ENCODE measurements at places on chromosomes 7 and 10. TPM values are rescaled to one million over a fixed set of nuclear protein-coding genes. Genes with fewer than 3 reads are reported as not detected.

The SPDYE16 gene
- 0.90 TPM for total RNA-seq

The AGMO gene
- 0.20 TPM for total RNA-seq

The TMED4 gene
- total RNA-seq, result 78.3 TPM

The SEMA3E gene
- 11.9 TPM for total RNA-seq

- DNase-seq, result no peak
These were observed 53.7 kb upstream of the LBX1 start for GRCh38 chr10:101282947-101283346.

DNA sequence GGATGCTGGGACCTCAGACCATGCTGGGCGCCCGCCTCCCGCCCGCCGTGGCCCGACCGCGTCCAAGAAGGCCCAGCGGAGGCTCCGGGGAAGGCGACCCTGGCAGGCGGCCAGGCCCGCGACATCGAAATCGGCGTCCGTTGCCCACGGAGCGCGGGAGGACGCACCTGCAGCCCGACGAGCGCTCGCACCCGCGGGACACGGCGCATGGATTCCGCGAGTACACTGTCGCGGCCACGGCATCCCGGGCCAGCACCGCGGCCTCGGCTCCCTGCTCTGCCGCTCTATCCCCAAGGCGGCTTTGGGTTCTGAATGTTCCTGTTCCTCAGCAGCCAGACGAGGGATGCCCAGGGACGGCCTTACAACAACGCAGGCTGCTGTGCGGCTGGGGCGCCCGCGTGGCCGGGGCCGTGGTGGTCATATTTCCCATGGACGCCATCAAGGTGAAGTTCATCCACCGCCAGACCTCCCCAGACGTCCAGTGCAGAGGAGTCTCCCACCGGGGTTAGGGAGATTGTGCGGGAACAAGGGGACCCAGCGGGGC lies 67.5 kb upstream of the ZNF722 start:
- no peak for DNase-seq

DNA sequence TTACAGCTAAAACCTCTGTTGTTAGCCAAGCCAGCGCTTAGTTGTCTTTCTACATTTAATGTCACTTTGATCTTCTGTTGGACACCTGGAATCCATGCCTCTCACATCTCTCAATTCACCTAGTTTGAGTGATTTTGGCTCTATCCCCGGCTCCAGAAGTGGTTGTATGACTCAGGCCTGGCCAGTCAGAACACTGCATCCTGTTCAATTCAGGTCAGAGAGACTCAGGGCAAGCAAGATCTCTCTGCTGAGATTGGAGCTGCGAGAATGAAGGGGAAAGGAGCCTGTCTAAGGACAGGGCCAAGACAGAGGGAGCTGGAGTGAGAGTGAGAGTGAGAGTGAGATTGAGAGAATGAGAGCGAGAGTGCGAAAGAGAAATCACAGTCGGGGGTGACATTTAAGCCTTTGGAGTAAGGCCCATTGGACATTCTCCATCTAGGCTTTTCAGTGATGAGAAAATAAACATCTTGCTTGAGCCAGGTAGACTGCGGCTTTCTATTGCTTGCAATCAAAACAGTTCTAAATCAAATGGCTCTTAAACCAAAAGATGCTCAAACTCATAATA lies 83.3 kb upstream of the DYNC1I1 start:
- no peak for DNase-seq

GRCh38 chr10:42149027-42149700 lies 489.2 kb downstream of the ZNF33B start:
- peak; percentile 62 for DNase-seq

GRCh38 chr7:140683657-140684056 lies 10.9 kb downstream of the ADCK2 start:
- DNase-seq, result no peak

DNA sequence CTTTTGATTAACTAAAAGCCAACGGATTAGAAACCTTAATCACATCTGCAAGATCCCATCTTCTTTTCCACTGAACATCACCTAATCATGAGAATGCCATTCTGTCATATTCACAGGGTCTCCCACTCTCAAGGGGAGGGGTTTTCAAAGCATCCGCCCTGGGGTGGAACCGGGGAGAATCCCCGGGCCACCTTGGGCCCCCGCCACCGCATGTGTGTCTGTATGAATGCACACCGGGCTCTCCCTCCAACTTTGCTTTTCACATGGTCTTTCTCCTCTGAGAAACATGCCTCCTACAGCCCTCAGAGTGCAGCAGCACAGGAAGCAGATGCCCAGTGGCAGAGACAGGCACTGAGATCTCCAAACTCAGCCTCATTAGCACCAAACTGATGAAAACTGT lies 233.2 kb upstream of the PPP2R2D start:
- peak; percentile 27 for DNase-seq

GRCh38 chr7:151195616-151196450 lies 8.8 kb upstream of the ASB10 start:
- no peak for DNase-seq

- DNase-seq, result no peak
These were observed 65.2 kb downstream of the ZMYND11 start for GRCh38 chr10:200405-200804.

DNA sequence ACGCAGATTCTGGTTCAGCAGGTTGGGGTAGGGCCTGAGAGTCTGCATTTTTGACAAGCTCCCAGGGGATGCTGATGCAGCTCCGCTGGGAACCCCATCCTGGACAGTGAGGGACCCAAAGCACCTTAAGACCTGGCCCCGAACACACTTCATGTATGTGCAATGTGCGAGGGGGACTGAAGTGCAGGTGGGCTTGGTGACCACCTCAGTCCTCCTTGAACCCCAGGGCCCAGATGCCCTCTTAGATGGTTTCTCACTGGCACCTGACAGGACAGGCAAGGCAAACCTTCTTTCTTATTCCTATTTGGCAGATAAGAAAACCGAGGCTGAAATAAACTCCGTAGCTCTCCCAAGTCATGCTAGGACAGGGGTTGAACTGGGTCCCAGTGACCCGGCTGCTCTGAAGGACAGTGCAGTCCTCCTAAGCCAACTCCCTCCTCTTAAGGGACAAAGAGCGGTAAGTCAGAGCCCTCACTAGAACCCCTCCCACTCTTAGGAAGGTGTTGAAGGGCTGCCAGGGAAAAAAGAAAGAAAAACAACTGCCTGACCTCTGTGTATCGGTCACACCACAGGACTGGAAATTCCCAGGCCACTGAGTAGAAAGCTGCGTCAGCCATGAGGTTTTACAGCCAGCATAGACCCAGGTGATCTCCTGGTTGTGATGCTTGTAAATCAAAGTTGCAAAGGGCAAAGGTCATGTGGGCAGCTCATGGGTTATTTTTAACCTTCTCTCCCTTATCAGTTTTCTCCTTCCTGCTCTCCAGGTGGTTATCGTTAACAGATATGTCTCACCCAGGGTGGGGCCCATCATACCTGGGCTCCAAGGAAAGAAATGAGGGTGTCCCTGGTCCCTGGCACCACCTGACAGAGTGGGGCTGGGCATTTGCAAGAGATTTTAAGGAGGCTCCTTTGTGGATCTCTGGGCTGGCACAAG lies 90.9 kb upstream of the SMNDC1 start:
- DNase-seq, result no peak

DNA sequence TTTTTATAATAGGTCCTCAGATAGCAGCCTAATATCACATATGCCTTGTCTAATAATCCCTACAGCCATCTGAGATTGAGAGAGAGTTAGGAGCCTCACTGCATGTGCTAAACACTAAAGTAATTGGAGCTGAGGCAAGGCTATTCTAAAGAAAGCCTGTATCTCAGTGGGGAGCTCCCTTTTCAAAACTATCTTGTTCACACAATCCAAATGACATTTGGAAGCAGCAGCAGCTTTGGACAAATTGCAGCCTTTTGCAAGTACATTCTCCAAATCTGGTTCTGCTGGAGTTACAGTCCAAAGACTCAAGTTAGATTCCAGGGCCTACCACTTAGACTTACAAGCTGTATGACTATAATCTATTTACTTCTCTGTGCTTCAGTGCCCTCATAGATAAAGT lies 104.5 kb downstream of the MACC1 start:
- no peak for DNase-seq

- DNase-seq, result no peak
These were observed 37.3 kb upstream of the AKR1C2 start for GRCh38 chr10:5040781-5041470.

DNA sequence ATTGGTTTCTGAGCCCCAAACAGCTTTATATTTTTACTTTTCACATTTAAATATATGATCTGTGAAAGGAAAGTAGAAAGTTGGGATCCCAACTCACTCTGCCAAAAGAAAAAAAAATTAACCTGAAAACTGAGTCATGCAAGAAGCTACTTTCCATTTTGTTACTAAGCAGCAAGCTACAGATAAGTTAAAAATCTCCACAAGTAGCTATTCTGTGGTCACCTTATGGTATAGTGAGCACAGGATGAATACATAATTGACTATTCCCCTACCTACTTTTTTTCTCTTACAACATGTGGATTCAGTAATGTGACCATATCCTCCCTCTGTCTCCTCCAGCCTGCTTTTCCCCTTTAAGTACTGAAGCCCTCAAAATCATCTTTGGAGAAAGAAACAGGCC lies 30.3 kb upstream of the CREB3L2 start:
- no peak for DNase-seq

DNA sequence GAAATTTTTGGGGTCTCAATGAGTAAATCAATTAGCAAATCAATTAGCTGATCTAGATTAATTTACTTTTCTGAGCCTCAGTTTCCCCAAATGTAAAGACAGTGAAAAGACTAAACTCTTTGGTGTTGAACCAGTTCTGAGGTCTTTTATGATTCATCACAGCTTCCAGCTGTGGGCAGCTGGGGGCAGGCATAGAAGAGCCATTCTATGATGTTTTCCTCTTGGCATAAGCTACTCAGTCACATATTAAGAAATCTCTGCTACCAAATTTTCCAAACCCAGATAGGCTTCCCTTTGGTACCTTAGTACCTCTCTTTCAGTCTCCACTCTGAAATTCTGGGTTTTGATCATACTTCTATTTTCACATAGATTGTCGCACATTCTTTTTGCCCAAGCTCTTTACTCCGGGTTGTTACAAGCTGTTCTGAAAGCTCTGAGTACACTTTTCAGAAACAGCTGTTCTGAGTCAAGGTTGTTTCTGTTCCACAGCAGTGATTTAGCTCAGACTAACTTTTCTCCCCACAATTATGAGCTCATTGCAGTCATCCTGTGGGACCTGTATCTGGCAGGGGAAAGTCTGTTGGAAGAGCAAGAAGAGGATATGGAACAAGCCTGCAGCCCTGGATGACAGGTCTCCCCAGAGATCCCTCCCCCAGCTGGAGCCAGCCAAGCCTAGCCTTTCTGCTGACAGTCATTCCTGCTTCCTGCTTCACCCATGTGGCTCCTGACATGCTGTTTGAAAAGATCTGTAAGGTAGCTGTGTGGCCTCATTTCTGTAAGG lies 599.6 kb upstream of the GHITM start:
- DNase-seq, result no peak

GRCh38 chr10:119315128-119316001 lies 108.0 kb downstream of the GRK5 start:
- DNase-seq, result no peak

DNA sequence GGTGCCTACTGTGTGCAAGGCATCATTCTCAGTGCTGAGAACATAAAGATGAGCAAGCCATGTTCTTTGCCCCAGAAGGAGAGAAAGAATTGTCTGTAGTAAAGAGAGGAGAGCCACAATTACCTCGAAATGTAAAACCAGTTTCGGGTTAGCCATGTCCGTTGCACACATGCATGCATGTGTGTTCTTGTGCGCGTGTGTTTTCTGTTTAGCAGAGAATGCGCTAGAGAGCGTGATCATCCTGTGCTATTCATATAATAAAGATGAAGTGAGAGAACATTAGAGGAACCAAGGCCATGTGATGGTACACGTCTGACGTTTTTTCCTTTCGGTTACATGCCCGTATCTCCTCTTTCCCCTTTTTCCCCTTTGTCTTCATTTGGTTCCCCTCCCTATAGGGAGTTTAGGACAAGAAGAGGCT lies 158.2 kb downstream of the CELF2 start:
- no peak for DNase-seq

- DNase-seq, result no peak
These were observed 146.3 kb downstream of the HIBADH start for GRCh38 chr7:27516421-27516820.

GRCh38 chr7:96495751-96496216 lies 173.9 kb upstream of the SLC25A13 start:
- no peak for DNase-seq

DNA sequence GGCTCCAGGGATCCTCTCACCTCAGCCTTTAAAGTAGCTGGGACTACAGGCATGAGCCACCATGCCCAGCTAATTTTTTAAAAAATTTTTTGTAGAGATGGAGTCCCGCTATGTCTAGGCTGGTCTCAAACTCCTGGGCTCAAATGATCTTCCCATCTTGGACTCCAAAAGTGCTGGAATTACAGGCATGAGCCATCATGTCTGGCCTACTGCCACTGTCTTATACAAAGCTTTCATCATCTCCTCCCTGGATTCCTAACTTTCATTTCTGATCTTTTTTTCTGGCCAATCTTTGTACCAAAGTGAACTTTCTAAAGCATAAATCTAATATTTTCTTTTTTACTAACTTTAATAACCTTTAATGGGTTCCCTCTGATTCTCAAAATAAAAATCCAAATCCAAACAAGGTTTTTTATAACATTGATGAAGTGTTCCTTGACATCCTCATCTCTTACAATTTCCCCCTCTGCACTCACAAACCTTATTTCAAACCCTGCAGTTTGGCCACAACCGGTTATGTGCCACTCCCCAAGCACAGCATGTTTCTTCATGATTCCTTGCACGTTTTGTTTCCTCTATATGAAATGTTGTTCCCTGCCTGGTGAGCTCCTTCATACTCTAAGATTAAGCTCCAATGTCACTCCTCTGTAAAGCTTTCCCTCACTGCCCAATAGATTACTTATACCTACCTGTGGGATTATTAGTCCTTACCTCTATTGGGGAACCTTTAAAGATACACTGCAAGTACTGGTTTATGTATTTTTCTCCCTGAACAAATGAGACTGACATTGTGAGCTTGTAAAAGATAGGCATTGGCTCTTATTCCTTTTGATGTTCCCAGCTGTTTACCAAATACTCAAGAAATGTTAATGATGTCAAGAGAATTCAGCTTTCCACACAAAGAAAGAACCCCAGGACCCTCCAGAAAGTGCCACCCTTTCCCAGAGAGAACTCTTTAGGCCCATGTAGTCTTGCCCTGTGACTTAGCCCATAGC lies 101.7 kb downstream of the HOXA1 start:
- DNase-seq, result no peak

GRCh38 chr10:96673318-96674099 lies 46.8 kb downstream of the PIK3AP1 start:
- peak; percentile 66 for DNase-seq

GRCh38 chr7:55532150-55532917 lies 40.0 kb downstream of the VOPP1 start:
- DNase-seq, result no peak

Measured in upper lobe of right lung (tissue), 1 donor.